ENCODE measurements at places on chromosomes 11 and 22. TPM values are rescaled to one million over a fixed set of nuclear protein-coding genes. Genes with fewer than 3 reads are reported as not detected.

GRCh38 chr11:14253421-14253820, 105.6 kb downstream of the RRAS2 start:
- peaks cover 9% of the 10 kb centered on the region for H3K27me3 ChIP-seq
- no peaks in the 10 kb centered on the region for H3K36me3 ChIP-seq
- DNase-seq: no peak
- no peak overlapping the region for H3K4me3 ChIP-seq

DNA sequence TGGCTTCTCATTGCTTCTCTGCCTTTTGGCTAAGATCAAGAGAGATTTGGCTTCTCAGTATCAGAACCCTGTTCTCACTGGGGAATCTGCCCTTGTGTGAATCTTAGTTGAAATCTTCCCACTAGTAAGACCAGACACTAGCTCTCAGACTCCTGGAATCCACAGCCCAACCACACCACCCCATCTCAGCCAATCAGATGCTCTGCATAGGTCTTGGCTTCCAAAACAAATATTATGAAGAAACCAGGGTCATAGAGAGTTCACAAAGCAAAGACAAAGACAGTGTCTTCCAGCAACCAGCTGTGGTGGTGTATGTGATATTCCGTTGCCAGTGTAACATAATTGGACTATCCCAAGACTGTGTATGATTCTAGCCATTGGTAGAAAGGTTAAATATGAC, 5.4 kb downstream of the OR8B12 start:
- no peaks in the 10 kb centered on the region for H3K27me3 ChIP-seq
- no peak for DNase-seq

AQP11 gene
- not detected for polyA plus RNA-seq

DNA sequence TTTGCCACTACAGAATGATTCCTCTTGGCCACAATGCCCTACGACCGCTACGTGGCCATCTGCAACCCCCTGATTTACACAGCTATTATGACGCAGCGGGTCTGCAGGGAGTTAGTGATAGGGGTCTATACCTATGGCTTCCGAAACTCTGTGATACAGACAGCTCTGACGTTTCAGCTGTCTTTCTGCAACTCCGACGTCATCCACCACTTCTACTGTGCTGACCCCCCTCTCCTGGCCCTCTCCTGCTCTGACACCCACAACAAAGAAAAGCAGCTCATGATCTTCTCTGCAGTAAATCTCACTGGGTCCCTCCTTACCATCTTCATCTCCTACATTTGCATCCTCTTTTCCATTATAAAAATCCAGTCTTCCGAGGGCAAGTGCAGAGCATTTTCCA, 52.3 kb upstream of the OR5P2 start:
- H3K4me1 ChIP-seq: no peaks in the 10 kb centered on the region
- no peak overlapping the region for H3K4me3 ChIP-seq
- no peaks in the 10 kb centered on the region for H3K36me3 ChIP-seq

FAM227A gene
- not detected for polyA plus RNA-seq

SYT9 gene
- polyA plus RNA-seq: not detected

GRCh38 chr11:63680834-63681320, 423 bp upstream of the RTN3 start:
- H3K4me1 ChIP-seq: peaks cover 43% of the 10 kb centered on the region
- no peaks in the 10 kb centered on the region for H3K27me3 ChIP-seq
- peak overlapping the region; percentile 13 for H3K27ac ChIP-seq
- no peak for DNase-seq
- H3K36me3 ChIP-seq: no peaks in the 10 kb centered on the region
- peak overlapping the region; percentile 84 for H3K4me3 ChIP-seq

SLC15A3 gene
- polyA plus RNA-seq: 198 TPM

MED17 gene
- polyA plus RNA-seq: 6.6 TPM

SCARF2 gene
- polyA plus RNA-seq: 0.12 TPM

PATE2 gene
- not detected for polyA plus RNA-seq

DNA sequence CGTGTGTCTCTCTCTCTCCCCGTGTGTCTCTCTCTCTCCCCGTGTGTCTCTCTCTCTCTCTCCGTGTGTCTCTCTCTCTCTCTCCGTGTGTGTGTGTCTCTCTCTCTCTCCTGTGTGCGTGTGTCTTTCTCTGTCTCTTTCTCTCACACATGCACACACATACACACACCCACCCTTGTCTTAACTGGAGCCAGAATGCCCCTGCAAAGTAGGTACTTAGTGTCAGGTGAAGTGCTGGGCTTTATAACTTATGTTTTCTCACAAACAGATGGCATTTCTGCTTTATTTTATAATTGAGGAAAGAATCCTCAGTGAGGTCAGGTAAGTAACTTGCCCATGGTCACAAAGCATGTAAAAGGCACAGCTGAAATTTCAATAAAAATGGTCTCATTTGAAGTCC, 106.0 kb downstream of the CSNK2A3 start:
- no peak overlapping the region for H3K4me3 ChIP-seq
- H3K27ac ChIP-seq: no peak overlapping the region
- no peaks in the 10 kb centered on the region for H3K4me1 ChIP-seq
- H3K36me3 ChIP-seq: no peaks in the 10 kb centered on the region
- no peaks in the 10 kb centered on the region for H3K27me3 ChIP-seq

DBX1 gene
- not detected for polyA plus RNA-seq

SYCE3 gene
- 1.9 TPM for polyA plus RNA-seq

DNA sequence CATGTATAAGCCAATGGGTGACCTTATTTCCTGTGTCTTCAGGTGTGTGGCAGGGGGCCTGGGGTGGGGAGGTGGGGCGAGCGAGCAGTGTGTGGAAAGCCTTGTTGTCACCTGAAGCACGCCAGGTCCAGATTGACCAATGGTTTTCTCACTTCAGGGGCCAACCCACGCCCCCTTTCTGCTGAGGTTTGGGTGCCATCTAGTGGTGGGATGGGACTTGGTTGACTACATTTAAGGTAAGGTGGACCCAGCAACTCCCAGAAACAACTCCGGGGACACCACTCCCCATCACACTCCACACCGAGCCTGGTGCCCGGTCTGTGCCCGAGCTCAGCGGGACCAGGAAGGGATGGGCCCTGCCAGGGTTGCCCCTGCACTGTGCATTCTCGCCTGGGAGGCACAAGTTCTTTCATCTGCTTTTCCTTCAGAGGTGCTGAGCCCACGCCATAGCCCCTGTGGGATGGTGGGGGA, 40.0 kb downstream of the TPCN2 start:
- H3K4me1 ChIP-seq: no peaks in the 10 kb centered on the region
- peak overlapping the region; percentile 39 for H3K27ac ChIP-seq
- H3K4me3 ChIP-seq: no peak overlapping the region
- DNase-seq: peak; percentile 56

ZNF280A gene
- polyA plus RNA-seq: not detected

THOC5 gene
- 28.2 TPM for polyA plus RNA-seq

GRCh38 chr11:19953909-19954308, 206.4 kb downstream of the DBX1 start:
- DNase-seq: no peak
- H3K27me3 ChIP-seq: no peaks in the 10 kb centered on the region
- no peaks in the 10 kb centered on the region for H3K4me1 ChIP-seq
- H3K36me3 ChIP-seq: no peaks in the 10 kb centered on the region
- H3K27ac ChIP-seq: no peak overlapping the region
- no peak overlapping the region for H3K4me3 ChIP-seq

NXPE1 gene
- not detected for polyA plus RNA-seq

GRCh38 chr11:111814557-111815320, 48.5 kb upstream of the PPP2R1B start:
- no peak overlapping the region for H3K27ac ChIP-seq
- peaks cover 25% of the 10 kb centered on the region for H3K36me3 ChIP-seq
- H3K27me3 ChIP-seq: no peaks in the 10 kb centered on the region
- H3K4me1 ChIP-seq: peaks cover 4% of the 10 kb centered on the region
- no peak for DNase-seq

- no peak overlapping the region for H3K4me3 ChIP-seq
- no peak for DNase-seq
- no peaks in the 10 kb centered on the region for H3K27me3 ChIP-seq
- peak overlapping the region; percentile 41 for H3K27ac ChIP-seq
Measured at GRCh38 chr11:63710476-63711217, 29.3 kb downstream of the RTN3 start.

- H3K27ac ChIP-seq: no peak overlapping the region
- H3K4me1 ChIP-seq: peaks cover 55% of the 10 kb centered on the region
- no peak for DNase-seq
Measured at GRCh38 chr22:23227380-23227779, 47.1 kb downstream of the BCR start.

- no peaks in the 10 kb centered on the region for H3K36me3 ChIP-seq
- H3K4me1 ChIP-seq: no peaks in the 10 kb centered on the region
- H3K27ac ChIP-seq: no peak overlapping the region
- no peak overlapping the region for H3K4me3 ChIP-seq
- no peak for DNase-seq
- H3K27me3 ChIP-seq: no peaks in the 10 kb centered on the region
Measured at GRCh38 chr11:86696004-86696403, 23.6 kb upstream of the ME3 start.

- H3K27me3 ChIP-seq: no peaks in the 10 kb centered on the region
- H3K4me1 ChIP-seq: no peaks in the 10 kb centered on the region
- no peak overlapping the region for H3K4me3 ChIP-seq
- H3K27ac ChIP-seq: no peak overlapping the region
- no peak for DNase-seq
Measured at GRCh38 chr11:122114976-122115375, 1.0 kb downstream of the BLID start.

VSIG2 gene
- not detected for polyA plus RNA-seq

DEPDC7 gene
- polyA plus RNA-seq: 0.10 TPM

HEPN1 gene
- not detected for polyA plus RNA-seq

GLYATL2 gene
- not detected for polyA plus RNA-seq

MAP4K2 gene
- polyA plus RNA-seq: 12.6 TPM

DNA sequence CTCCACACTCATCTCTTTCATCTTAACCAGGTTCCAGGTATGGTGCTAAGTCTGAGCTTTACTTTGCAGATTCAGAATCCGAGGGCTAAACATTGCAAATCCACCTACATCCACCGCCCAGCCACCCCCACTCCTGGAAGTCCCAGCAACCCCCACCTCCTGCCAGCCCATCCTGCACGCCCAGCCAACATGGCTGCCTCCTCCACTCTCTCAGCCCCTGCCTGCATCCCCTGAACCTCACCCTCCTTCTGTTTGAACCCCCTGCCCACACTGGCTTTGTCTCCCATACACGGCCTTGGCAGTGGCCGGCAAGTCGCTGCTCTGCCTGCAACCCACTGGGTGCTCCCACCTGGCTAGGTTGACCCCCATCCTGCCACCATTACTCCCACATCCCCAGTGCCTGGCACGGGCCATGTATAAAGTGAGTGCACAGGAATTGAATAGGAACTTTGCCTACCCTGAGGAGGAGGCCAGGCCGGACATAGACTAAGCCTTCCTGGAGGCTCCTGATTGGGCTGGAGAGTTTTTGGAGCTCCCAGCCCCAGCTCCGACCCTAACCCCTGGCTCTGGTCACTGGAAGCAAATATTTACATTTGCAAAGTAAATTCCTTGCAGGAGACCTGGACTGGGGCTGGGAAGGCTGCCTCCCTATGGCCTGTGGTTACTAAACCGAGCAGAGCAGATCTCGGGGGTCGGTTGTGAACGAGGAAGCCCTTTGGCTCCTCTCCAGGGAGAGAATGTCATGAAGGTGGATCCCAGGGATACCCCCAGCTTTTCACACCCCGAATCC, 14.4 kb downstream of the EMID1 start:
- H3K4me3 ChIP-seq: no peak overlapping the region
- H3K27ac ChIP-seq: no peak overlapping the region
- DNase-seq: no peak
- no peaks in the 10 kb centered on the region for H3K27me3 ChIP-seq
- H3K4me1 ChIP-seq: peaks cover 8% of the 10 kb centered on the region

- no peaks in the 10 kb centered on the region for H3K27me3 ChIP-seq
- peak within 1 kb of the TSS; percentile 97 for H3K27ac ChIP-seq
- peak within 1 kb of the TSS; percentile 91 for H3K4me3 ChIP-seq
- DNase-seq: no peak
- peaks cover 6% of the 10 kb centered on the region for H3K36me3 ChIP-seq
Measured at GRCh38 chr11:83156996-83157593, at the start of gene PCF11. Gene PCF11, plus strand, starts transcription at chr11:83157131. Its CDS starts 309 bp downstream, at chr11:83157440.
